NCI-H1048 (cell line): ENCODE measurements at places on chromosomes 16 and 17.

DNA sequence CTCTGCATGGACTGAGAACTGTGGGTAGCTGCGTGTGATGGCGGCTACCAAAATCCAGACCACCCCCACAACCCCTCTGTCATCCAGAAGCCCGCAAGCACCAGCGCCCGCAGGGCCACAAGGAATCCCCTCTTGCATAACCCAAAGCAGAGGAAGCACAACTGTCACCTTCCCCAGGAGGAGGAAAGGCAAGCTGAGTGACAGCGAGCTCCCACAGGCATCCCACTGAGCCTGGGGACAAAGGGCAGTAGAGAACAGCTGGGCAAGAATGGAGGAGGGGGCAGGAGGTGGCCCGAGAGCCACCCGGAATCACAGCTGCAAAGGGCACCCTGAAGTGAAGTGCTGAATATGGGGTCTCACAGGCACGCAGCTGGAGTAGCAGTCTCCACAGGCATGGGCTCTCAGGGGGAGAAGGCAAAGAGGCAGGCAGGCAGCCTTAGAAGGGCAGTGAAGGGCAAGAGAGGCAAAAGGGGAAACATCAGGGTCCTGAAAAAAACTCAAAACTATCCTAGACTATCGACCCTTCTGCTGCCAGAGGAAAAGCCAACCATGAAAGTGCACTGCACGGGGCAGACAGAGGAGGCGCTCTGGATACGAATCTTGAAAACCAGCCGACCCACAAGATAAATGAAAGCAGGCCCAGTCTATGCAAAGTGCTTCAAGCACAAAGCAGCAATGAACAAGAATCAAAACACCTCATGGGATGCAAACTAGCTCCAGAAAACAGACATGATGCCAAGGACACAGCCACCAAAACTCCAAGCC, 17.1 kb downstream of the USP36 start:
- no peak for DNase-seq

DNA sequence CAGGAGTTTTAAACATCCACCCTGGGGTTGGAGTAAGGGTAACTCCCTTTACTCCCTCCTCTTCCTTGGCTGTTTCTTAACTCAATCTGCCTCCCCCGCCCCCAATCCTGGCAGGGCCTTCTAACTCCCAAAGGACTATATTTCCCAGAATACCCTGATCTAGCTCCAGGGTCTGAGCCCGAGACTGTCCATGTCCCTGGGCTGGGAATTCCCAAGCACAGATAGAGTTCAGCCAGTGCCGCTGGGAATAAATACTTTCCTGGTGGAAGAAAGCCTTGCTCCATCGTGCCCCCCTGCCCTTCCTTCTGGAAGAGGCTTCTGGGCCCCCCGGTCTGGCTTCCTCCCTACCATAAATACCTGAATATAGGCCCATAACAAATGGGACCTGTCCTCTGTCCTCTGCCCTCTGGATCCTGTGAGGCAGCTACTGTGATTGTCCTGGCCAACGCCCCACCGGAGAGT, 10.2 kb downstream of the BAHCC1 start:
- DNase-seq = no peak

DNA sequence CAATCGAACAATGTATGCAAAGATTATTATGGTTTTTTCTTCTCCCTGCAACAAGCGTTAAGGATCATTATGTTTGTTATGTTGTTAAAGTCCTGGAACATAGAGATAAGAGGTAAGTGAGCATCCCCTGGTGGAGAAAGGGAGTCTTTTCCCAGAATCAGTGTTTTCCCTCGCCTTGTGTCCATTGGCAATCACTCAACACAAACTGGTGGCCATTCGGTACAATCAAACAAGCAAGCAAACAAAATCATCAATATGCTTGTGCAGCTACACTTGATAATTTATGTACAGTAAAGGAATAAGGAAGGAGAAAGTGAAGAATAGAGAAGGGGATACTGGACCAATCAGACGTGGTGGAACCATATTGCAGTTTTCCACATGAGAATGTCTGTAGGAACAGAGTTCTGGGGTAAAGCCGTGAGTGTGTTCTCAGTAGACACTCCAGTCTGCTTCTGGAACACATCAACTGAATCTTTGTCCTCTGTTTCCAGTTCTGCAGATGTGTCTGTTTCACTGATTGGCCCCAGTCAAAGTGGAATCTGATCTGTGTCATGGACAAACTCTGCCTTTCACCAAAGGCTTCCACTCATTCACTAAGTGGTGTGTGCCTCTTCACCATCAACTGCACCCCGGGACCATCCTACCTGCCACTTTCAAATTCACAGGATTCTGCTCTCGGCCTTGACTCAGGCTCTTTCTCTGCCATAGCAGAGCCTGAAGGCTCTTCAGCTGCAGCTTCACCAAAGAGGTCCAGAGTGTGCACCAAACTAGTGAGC, 169.5 kb downstream of the AHSP start:
- DNase-seq = no peak

DNA sequence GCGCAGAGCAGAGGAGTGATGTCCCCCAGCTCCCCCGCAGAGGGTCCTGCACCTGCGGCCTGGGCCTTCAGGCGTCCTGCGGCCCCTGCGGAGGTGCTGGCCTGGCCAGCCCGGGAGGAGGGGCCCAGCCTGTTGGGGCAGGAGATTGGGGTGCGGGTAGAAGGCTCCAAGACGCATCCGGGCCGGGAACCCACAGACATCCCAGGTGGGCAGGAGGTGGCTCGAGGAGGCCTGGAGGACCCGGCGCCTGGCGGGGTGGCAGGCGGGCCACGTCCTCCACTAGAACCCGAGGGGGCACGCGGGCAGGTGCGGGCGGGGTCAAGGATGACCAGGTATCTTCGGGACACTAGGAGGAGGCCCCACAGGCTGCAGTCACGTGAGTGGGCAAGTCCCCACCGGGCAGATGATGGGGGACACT, 647 bp upstream of the SECTM1 start:
- DNase-seq = no peak
